GM23248 (cell line): ENCODE measurements at places on chromosomes 7 and 10. TPM values are rescaled to one million over a fixed set of nuclear protein-coding genes. Genes with fewer than 3 reads are reported as not detected.
A peak's percentile ranks its signal among the peaks of the same experiment; 100 is the strongest.

Gene PAPSS2
- 63.6 and 65.9 TPM in 2 replicates for total RNA-seq

Gene STAG3
- total RNA-seq, result 0.97 TPM in 1 of 2 replicates, not detected in the other

Gene NAT16
- not detected in 2 replicates for total RNA-seq

Gene SP8
- total RNA-seq, result not detected in 2 replicates

Gene NACAD
- 1.0 and 2.9 TPM in 2 replicates for total RNA-seq

DNA sequence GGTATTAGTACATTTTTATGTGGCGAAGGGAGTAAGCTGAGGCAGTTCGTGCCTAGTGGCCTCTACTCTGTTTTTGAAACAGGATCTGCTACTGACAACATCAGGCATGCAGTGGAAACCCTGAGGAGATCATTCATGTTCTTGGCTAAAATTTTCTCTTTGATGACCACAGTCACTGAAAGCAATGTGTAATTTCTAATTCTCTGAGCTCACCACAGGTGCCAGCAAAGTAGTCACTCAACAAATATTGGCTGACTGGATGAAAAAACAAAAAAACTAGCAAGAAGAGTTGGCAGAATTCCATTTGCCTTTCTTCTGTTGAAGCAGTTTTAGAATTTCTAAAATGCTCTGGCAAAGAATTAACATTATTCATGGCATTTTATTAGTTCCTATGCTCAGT is 176.5 kb upstream of the KCTD7 start:
- H3K36me3 ChIP-seq, result no peaks in the 10 kb centered on the region
- H3K27ac ChIP-seq, result no peak overlapping the region
- no peaks in the 10 kb centered on the region for H3K27me3 ChIP-seq

Gene CYP3A7
- total RNA-seq, result not detected in 2 replicates

Gene NT5C2
- total RNA-seq, result 69.0 and 99.7 TPM in 2 replicates

DNA sequence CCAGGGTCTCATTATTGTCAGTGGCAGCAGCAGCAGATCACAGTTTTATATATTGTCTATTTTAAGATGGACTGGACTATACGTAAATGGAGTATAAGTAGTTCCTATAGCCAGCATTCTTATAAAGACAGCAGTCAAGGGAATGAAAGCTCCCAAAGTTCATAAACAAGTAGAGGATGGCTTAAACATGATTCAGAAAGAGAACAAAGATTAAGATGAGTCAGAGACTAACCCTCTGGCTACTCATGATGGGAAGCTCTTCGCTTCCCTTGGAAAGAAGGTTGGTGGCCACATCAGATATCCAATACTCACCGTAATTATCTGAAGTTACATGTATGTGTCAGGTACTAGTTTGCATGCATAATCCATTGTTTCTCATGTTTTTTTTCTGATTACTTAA is 277.0 kb downstream of the INHBA start:
- H3K27ac ChIP-seq, result 0 out of 2 replicates have a peak overlapping the region, but pooled peaks have one; percentile 17
- H3K4me3 ChIP-seq, result no peak overlapping the region
- DNase-seq, result peak; percentile 86
- no peaks in the 10 kb centered on the region for H3K27me3 ChIP-seq
- H3K36me3 ChIP-seq, result no peaks in the 10 kb centered on the region

Gene ITIH5
- total RNA-seq, result not detected in 2 replicates

Gene AKR1C4
- not detected in 2 replicates for total RNA-seq

Gene PON1
- not detected in 2 replicates for total RNA-seq

- H3K4me1 ChIP-seq, result no peaks in the 10 kb centered on the region
- H3K27me3 ChIP-seq, result no peaks in the 10 kb centered on the region
- no peak overlapping the region for H3K27ac ChIP-seq
- no peak for DNase-seq
These were observed 672.7 kb upstream of the FOXK1 start for GRCh38 chr7:4009211-4010060.

DNA sequence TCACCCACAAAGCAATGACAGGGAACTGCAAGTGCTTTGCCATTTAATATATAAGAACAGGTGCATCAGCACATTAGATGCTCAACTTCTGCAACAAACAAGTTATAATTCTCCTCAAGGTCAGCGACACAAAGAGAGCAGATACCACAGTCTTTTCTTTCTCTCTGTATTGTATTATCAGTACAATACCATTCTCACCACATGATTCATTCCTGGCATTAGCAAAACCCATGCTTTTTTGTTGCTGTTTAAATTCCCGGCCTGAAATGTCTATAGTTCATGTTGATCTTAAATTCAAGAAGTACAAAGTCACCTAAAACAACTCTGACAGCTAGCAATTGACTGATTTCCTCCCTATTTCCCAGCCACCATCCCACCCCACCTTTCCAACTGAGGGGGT is 111.8 kb upstream of the FEZF1 start:
- no peaks in the 10 kb centered on the region for H3K27me3 ChIP-seq
- no peak for DNase-seq

Gene TUBAL3
- not detected in 2 replicates for total RNA-seq

DNA sequence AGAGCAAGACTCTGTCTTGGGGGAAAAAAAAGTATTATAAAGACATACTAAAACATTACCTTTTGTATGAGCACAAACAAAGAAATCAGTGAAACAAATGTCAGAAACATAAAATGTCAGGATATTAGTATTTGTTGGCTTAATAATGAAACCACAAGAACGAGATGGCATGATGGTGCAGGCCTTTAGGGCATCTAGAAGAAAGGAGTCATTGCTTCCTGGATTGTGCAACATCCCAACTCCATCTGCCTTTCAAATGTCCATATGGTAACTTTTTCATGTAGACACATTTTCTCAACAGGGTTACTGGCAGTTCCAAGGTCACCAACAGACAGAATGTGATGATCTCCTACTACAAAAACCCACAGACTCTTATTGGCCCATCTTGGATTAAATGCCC is 96.6 kb downstream of the ZNF248 start:
- no peaks in the 10 kb centered on the region for H3K27me3 ChIP-seq
- H3K27ac ChIP-seq, result no peak overlapping the region
- H3K4me3 ChIP-seq, result no peak overlapping the region
- H3K4me1 ChIP-seq, result no peaks in the 10 kb centered on the region
- H3K36me3 ChIP-seq, result no peaks in the 10 kb centered on the region

Gene KCNH2
- not detected in 2 replicates for total RNA-seq

Gene FBXO24
- total RNA-seq, result 0.43 and 0.89 TPM in 2 replicates

Gene MRLN
- not detected in 2 replicates for total RNA-seq

Gene OPN1SW
- not detected in 2 replicates for total RNA-seq

DNA sequence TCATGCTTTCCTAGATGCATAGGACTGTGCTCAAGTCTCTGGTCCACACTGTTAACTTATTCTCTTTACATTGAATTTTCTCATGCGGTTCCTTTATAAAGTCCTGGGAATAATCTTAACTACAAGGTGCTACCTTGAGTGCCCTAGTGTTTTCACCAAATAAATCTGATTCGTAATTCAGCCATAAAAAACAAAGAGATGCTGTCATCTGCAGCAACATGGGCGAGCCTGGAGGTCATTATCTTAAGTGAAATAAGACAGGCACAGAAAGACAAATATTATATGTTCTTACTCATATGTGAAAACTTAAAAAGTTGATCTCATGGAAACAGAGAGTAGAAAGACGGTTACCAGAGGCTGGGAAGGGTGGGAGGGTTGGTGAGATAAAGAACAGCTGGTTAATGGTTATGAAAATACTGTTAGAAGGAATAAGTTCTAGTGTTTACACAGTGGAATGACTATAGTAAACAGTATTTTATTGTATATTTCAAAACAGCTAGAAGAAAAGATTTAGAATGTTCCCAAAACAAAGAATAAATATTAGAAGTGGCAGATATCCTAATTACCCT is 38.3 kb downstream of the NT5C3A start:
- DNase-seq, result no peak
- H3K4me3 ChIP-seq, result no peak overlapping the region
- H3K36me3 ChIP-seq, result peaks cover 38% of the 10 kb centered on the region

Gene RHOBTB1
- total RNA-seq, result 14.6 and 16.2 TPM in 2 replicates

GRCh38 chr10:4343873-4344272 is 482.1 kb upstream of the AKR1E2 start:
- H3K36me3 ChIP-seq, result no peaks in the 10 kb centered on the region
- no peaks in the 10 kb centered on the region for H3K27me3 ChIP-seq
- peak; percentile 57 for DNase-seq
- H3K27ac ChIP-seq, result peak overlapping the region; percentile 97
- H3K4me1 ChIP-seq, result peaks cover 20% of the 10 kb centered on the region

- peaks cover 6% of the 10 kb centered on the region for H3K27me3 ChIP-seq
- no peaks in the 10 kb centered on the region for H3K36me3 ChIP-seq
- DNase-seq, result no peak
- H3K4me1 ChIP-seq, result no peaks in the 10 kb centered on the region
These were observed 2.0 kb downstream of the AOC1 start for GRCh38 chr7:150854066-150855000.

Gene PIK3AP1
- not detected in 2 replicates for total RNA-seq

Gene ASAH2
- 3.5 TPM in 1 of 2 replicates, not detected in the other for total RNA-seq

Gene TMEM139
- total RNA-seq, result not detected in 2 replicates

DNA sequence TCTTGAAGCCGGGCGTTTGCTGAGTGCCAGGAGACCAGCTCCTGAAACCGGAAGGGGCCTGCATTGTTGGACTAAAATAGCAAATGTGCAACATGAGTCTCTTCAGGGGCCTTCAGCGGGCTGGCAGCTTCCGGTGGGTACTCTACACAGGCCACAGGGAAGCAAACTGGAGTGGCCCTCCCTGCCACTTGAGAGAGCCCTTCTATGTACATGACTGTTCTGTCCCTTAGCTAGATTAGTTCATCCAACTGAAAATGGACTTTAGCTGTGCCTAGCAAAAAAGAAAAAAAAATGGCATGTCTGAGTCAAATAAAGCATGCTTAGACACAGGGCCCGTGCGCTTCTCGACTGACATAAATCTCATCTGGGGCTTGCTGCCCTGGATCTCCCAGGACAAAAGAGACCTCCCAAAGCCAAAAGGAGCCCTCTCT is 115.3 kb upstream of the TCF7L2 start:
- no peaks in the 10 kb centered on the region for H3K36me3 ChIP-seq
- H3K27ac ChIP-seq, result no peak overlapping the region
- no peaks in the 10 kb centered on the region for H3K27me3 ChIP-seq
- DNase-seq, result no peak
- no peaks in the 10 kb centered on the region for H3K4me1 ChIP-seq
- H3K4me3 ChIP-seq, result no peak overlapping the region

Gene ALOX5
- not detected in 2 replicates for total RNA-seq

Gene TMEM229A
- total RNA-seq, result not detected in 2 replicates

GRCh38 chr7:77434570-77435275 is 18.6 kb upstream of the GSAP start:
- no peaks in the 10 kb centered on the region for H3K36me3 ChIP-seq
- DNase-seq, result no peak
- no peaks in the 10 kb centered on the region for H3K27me3 ChIP-seq

- DNase-seq, result no peak
- H3K4me1 ChIP-seq, result peaks cover 12% of the 10 kb centered on the region
- peaks cover 20% of the 10 kb centered on the region for H3K27me3 ChIP-seq
- no peaks in the 10 kb centered on the region for H3K36me3 ChIP-seq
These were observed 26.7 kb upstream of the CUX1 start for GRCh38 chr7:101790566-101791293.
